ENCODE measurements at places on chromosomes 3 and 15.

DNA sequence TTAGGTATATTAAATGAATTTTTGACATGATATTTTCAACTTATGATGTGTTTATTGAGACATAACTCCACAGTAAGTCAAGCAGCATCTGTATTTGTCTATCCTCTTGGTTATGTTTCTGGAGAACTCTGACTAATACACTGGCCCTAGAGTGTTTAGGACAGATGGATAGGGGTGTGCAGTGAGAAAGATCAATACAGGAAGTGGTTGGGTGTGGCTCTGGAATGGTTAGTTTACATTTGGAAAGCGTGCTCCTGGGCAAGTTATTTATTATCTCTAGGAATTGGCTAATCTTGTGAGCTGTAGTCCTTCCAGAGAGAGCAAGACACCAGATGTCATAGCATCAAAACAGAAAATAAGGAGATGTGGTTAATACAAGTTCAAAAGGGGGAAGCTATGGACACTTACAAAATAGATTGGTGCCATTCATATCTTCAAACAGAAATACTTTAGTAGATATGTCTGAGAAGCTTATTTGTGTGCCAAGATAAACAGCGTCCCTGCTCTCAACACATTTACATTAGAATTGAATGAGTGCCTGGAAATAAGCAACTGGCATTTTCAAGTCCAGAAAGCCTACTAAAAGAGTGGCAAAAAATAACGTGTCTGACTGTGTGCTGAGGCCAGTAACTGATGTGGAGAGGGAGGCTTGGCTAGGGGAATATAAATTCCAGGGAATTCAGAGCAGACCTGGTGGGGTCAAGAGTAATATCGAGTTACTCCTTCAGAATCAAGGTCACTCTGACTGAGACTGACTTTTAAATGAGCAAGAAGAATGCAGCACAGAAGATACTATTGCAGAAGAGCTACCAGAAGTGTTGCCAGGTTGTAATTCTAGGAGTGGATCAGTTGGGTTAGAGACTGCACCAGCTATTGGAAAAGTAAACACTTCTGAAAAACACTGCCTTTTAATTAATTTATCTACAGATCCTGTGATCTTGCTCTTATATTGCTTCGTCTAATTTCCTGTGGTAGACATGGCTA is 33.4 kb upstream of the PLAAT1 start:
- no peak for DNase-seq

GRCh38 chr15:55247766-55248427 is 41.7 kb downstream of the RAB27A start:
- no peak for DNase-seq

GRCh38 chr15:33013827-33014445 is 180.6 kb downstream of the FMN1 start:
- no peak for DNase-seq

- DNase-seq: peak; percentile 60
Observed at GRCh38 chr15:31483053-31483985, 156.7 kb downstream of the KLF13 start.

DNA sequence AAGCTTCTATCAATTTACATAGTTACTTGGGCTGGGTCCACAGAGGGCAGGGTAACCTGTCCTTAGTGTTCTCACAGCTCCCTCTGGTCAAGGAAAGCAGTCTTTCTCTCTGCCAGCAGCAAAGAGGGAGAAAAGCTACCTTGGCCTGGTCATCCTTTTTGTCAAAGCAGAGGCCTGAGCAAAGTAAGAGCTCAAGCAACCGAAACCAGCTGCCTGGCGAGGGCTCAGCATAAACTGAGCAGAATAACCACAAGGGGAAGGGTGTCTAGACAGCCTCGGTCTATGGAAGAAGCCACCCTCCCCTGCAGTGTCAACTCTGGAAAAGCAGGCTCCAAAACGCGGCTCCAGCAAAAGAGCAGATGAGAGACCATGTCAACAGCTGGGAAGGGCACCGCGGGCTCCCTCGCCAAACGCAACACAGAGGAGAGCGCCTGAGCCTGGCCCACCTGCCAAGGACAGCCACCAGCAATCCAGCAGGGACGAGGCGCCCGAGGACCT is 17.4 kb downstream of the LRIG1 start:
- no peak for DNase-seq

GRCh38 chr15:92636401-92636907 is 19.1 kb downstream of the FAM174B start:
- DNase-seq: no peak

DNA sequence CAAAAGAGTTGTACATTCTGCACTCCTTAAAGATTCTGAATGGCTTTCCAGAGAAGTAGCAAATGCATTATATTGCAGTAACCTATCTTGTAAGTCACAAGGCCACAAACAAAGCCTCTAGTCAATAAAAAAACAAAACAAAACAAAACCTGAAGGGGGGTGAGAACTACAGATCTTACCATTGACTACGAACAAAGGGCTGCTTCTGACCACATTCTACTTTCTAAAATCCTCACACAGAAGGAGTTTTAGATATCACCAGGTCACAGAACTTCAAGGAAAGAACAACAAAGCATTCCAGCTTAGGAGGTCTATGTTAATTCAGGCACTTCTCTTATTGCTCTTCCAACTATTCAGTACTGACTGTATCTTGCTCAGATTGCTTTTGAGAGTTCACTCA is 343.0 kb downstream of the ZBTB20 start:
- no peak for DNase-seq

DNA sequence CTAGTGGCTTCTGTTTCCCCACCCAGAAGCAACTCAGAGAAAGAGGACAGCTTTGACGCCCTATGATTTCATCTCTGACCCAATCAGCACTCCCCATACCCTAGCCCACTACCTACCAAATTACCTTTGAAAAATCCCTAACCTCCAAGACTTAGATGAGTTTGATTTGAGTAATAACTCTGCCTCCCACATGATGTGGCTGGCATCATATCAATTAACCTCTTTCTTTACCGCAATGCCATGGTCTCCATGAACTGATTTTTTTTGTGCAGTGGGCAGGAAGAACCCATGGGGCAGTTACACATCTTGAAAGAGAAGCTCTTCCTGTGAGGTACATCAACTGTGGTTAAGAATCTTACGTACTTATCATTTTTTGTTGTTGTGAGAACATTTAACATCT is 25.5 kb upstream of the APOD start:
- no peak for DNase-seq

DNA sequence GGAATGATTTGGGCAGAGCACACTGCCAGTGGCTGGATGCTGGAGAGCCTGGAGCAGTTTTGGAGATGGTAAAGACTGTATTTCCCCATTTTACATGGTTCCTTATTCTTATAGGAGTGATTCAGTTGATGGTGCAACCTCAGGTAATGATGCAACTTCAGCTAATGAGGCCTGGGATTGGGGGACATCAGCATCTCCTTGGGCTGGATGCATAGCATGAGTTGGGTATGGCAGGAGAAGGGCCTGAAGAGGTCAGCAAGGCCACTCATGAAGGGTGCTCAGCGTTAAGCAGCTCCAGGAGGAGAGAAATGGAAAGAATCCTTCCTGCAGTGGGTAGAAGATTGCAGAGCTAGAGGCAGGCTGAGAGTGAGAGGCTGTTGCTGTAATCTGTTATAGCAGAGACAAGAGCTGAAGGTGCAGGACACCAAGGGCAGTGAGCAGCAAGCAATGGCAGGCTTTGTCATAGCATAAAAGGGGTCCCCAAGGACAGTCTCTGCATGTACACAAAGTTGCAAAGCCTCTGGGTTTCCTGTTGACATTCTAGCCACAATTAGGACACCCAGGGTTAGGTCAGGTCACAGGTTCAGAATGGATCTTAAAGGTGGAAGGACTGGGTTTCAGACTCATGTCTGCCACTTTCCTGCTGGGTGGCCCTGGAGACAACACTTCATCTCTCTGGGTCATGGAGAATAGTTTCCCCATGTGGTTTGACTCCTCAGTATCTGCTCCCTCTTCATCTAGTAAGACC is 29.5 kb upstream of the SNRK start:
- DNase-seq: no peak

GRCh38 chr3:41469083-41469482 is 269.8 kb downstream of the CTNNB1 start:
- no peak for DNase-seq

DNA sequence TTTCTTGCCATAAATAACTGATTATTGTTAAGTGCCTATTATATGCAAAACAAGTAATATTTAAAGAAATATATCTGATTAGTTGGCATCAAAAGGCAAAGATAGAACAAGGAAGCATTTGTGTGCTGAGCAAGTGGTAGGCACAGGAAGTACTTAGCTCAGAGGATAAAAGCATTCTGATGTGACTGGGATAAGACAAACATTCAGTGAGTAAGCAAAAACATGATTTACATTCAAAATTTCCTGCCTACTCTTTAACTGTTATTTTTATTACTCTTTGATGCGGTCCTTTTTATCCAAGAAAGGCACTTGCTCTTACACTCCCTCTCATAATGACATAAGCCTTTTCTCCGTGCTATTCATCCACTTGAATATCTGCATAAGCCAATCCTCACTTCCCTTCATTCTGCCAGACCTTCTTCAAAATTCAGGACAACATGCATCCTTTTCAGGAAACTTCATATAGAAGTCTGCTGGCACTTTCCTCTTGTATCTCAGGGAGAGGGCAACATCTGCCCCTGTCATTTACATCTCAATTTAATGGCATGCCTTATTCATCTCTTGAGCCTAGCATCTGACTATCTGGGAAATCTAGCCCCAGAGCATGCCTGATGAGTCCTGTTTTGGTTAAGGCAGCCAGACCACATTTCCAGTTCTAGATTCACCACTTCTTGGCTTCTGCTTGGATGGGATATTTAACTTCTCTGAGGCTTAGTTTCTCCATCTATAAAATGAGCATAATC is 478.2 kb upstream of the ROBO2 start:
- DNase-seq: no peak

DNA sequence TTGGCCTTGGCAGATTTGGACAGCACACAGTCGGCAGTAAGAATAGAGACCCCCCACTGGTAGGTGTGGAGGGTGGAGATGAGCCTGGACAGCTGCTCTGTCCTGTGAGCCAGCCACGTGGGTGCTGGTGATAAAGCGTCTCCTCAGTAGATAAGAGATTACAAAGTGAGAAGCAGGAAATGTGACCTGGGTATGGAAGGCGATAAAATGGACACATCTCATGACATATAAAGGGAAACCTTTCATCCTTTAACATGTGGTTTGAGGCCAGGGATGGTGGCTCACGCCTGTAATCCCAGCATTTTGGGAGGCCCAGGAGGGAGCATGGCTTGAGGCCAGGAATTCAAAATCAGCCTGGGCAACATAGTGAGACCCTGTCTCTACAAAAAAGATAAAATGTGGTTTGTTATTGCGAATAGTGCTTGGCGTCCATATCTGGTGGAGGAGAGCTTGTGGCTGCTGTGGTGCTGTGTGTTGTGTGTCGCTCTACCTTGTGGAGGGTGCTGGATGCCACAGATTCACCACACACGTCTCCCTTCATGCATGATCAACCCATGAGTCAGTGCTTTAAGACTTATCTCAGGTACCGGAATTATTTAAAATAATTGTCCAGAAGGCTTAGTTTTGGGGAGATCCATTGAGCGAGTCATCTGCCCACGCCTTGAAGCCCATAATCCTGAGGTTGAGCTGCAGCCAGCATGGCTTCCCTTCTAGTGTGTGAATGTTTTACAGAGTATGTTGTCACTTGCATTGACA is 157.0 kb downstream of the GABRG3 start:
- no peak for DNase-seq

DNA sequence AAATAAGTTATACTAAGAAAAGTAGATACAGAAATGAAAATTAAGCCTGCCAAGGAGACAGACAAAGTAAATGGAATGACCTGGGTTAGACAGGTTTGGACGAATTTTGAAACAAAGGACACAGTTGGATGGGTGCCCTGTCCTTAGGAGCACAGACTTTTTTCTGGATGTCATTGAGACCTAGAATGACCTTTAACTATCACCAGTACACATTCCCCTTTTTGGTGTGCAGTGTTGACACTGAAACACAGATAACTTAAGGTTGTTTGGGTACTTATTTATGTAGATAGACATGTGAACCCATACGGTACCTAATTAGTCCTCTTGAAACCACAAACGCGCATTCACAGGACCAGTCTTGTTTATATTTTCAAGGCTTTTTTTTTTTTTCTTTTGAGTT is 86.7 kb downstream of the PPARG start:
- no peak for DNase-seq

GRCh38 chr3:162112719-162113118 is 616.1 kb downstream of the OTOL1 start:
- no peak for DNase-seq

- no peak for DNase-seq
Observed at GRCh38 chr3:111324151-111324550, 217.8 kb upstream of the CD96 start.

DNA sequence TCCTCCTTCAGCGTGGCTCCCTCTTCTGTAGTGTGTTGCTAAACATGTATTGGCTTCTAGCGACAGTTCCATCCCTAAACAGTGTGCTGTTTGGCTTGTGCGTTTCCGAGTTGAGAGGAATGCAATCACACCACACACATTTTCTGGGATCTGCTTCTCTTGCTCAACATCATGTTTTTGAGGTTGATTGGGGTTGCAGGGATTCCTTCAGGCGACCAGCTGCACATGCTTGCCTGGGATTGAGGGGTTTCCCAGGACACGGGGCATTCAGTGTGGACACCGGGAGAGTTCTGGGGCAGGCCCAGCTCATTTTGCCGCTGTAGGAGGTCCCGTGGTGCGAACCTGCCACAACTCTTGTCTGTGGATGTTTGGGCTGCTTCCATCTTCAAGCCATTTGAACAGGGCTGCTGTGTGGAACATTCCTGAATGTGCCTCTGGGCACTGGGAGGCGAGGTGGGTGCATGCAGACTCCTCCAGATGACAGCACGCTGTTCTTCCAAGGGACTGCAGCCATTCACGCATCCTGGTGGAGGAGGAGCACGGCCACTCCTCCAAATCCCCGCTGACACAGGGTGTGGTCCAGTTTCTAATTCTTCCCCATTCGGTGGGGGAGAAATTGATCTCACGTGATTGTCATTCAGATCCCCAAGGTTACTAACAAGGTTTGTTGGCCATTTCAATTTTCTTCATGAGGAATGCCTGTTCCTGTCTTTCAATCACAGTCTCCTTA is 82.8 kb downstream of the PLXNA1 start:
- no peak for DNase-seq

GRCh38 chr3:111045564-111045963 is 26.1 kb upstream of the NECTIN3 start:
- DNase-seq: no peak

- no peak for DNase-seq
Observed at GRCh38 chr3:47227678-47228077, 54.9 kb downstream of the KIF9 start.

DNA sequence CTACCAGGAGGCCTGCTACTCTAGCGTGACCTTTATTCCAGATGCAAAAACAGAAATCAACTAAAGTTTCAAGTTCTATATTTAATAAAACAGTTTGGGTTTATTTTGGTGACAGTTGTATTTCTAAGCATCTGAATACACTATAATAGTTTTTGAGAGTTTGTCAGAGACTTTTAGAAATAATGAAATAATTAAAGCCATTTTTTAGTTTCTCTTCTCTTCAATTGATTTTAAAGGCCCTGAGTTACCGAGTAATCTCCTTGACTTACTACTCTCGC is 523.4 kb downstream of the CADM2 start:
- no peak for DNase-seq

DNA sequence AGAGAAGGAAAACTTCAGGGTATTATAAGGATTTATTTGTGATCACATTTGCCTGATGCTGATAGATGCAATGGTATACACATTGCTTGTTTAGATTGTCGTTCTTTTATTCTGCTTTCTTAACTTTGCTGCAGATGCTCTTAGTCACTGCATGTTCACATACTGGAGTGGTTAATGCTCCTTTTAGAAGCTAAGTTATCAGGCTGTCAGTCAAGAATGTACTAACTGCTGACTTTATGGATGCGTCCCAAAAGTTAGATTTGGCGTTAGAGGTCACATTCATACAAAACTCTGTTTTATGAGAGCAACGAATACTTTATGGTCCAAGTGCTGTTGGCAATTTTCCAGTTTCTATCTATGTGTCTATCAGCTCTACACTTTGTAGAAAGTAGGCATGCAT is 160.7 kb downstream of the BBX start:
- no peak for DNase-seq
